ENCODE measurements at places on chromosomes 11 and 22.
A peak's percentile ranks its signal among the peaks of the same experiment; 100 is the strongest.

DNA sequence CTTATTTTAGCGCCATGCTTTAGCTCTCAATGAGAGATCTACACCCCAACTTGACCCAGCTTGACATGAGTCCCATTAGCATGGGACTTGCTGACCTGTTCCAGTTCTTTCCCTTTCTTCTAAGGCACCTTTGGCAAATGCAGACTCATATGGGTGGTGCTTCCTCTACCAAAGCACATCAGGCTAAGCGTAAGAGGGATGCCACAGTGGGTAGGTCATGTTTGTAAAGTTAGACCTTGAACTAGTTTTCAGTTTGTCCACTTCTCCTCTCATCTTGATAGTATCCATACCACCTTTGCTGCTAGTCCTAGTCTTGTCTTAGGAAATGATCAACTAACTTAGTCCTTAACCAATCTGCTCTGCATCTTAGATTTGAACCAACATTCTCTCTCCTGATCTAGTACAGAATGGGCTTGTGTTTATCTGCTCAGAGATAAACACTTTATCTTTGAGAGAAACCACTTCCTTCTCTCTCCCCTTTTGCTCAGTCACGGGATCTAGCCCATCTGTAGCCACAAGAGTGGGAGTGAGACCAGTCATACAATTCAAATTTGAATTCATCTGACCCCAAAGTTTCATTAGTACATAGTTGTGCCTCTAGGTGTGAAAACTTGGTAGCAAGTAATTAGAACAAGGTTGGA lies 72.1 kb upstream of the CD44 start:
- H3K27ac ChIP-seq: no peak overlapping the region
- no peaks in the 10 kb centered on the region for H3K4me1 ChIP-seq

DNA sequence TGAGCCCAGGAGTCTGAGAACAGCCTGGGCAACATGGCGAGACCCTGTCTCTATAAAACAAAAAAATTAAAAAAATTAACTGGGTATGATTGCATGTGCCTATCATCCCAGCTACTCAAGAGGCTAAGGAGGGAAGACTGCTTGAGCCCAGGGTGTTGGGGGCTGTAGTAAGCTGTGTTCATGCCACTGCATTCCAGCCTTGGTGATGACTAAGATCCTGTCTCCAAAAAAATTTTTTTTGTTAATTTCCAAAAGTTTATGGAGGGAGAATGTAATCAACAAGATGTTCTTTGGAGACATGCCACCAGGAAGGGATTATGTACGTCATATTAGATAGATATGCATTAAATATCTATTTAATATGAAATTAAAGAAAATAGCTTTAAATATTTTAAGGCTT lies 267.5 kb downstream of the SBF2 start:
- H3K27ac ChIP-seq: no peak overlapping the region
- no peaks in the 10 kb centered on the region for H3K27me3 ChIP-seq
- no peaks in the 10 kb centered on the region for H3K4me1 ChIP-seq
- DNase-seq: no peak

GRCh38 chr22:41410311-41410751 lies 28.6 kb downstream of the TEF start:
- H3K27ac ChIP-seq: peak overlapping the region; percentile 75
- H3K36me3 ChIP-seq: no peaks in the 10 kb centered on the region
- H3K4me3 ChIP-seq: no peak overlapping the region
- no peaks in the 10 kb centered on the region for H3K27me3 ChIP-seq
- DNase-seq: no peak

DNA sequence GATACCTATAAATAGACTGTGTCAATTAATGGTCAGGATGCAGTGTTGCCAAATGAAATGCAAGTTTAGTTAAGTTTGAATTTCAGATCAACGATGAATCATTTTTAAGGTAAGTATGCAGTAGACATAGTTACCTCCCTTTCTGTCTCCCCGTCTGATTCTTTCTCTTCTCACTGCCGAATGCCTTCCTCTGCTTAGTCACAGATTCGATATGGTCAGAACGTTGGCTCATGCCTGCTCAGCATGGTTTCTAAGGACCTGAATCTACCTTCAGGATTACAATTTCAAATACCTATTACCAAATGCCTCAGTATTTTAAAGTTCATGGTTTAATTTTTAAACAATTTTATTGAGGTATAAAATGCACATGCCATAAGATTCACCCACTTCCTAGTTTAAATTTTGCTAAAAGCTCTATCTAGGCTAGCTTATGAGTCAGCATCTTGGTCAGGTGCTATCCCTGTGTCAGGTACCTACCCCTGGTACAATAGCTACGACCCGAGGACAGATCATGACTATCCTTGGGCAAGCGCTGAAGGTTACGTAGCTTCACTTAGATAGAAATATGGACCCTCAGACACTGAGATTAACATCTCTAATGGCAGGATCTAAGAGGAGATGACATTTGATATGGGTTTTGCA lies 78.2 kb upstream of the SPON1 start:
- no peak for DNase-seq
- H3K4me3 ChIP-seq: no peak overlapping the region
- no peaks in the 10 kb centered on the region for H3K36me3 ChIP-seq
- no peaks in the 10 kb centered on the region for H3K27me3 ChIP-seq
- H3K27ac ChIP-seq: no peak overlapping the region
- H3K4me1 ChIP-seq: no peaks in the 10 kb centered on the region

- no peaks in the 10 kb centered on the region for H3K27me3 ChIP-seq
- no peaks in the 10 kb centered on the region for H3K36me3 ChIP-seq
- peaks cover 9% of the 10 kb centered on the region for H3K4me1 ChIP-seq
- no peak for DNase-seq
Measured at GRCh38 chr11:12245091-12245490, 132.3 kb upstream of the PARVA start.

- no peak overlapping the region for H3K27ac ChIP-seq
- no peak overlapping the region for H3K4me3 ChIP-seq
- H3K4me1 ChIP-seq: no peaks in the 10 kb centered on the region
- H3K36me3 ChIP-seq: no peaks in the 10 kb centered on the region
Measured at GRCh38 chr11:13826505-13827278, 135.8 kb upstream of the SPON1 start.

DNA sequence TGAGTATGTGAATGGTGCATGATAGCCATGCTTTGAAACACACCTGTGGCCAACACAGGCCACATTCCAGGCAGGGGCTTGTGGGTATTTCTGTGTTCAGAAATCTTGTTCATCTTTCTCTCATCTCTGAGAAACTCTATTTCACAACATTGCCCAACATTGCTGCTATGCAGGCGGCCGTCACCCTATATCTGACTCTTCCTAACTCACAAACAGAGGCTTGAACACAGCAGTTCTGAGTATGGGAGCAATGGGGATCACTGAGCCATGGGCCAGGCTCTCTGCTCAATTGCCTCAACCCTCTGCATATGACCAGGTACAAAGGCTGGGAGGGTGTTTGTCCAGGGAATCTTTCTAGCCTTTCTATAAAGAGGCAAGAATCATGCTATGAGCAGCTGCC lies 259.9 kb downstream of the BUD13 start:
- no peaks in the 10 kb centered on the region for H3K4me1 ChIP-seq
- no peaks in the 10 kb centered on the region for H3K36me3 ChIP-seq
- no peak overlapping the region for H3K4me3 ChIP-seq
- H3K27ac ChIP-seq: no peak overlapping the region
- H3K27me3 ChIP-seq: peaks cover 20% of the 10 kb centered on the region

DNA sequence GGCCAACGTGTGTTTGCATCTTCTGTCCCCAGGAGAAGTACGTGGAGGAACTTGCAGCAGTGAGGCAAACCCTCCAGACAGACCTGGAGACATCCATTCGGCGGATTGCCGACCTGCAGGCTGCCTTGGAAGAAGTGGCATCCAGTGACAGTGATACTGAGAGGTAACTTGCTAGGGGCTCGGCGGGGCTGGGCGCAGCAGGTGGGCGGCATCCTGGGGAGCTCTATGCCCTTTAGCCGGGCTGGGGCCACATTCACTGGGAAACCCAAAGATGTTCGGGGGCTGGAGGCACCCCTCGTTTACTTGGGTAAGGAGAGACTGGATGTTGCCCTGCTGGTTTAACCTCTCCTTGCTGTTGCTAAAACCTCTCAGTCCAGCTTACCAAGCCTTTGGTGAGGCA lies 176.9 kb upstream of the SEZ6L start:
- H3K27me3 ChIP-seq: no peaks in the 10 kb centered on the region
- no peak overlapping the region for H3K27ac ChIP-seq
- H3K4me3 ChIP-seq: no peak overlapping the region
- no peaks in the 10 kb centered on the region for H3K4me1 ChIP-seq
- no peaks in the 10 kb centered on the region for H3K36me3 ChIP-seq

DNA sequence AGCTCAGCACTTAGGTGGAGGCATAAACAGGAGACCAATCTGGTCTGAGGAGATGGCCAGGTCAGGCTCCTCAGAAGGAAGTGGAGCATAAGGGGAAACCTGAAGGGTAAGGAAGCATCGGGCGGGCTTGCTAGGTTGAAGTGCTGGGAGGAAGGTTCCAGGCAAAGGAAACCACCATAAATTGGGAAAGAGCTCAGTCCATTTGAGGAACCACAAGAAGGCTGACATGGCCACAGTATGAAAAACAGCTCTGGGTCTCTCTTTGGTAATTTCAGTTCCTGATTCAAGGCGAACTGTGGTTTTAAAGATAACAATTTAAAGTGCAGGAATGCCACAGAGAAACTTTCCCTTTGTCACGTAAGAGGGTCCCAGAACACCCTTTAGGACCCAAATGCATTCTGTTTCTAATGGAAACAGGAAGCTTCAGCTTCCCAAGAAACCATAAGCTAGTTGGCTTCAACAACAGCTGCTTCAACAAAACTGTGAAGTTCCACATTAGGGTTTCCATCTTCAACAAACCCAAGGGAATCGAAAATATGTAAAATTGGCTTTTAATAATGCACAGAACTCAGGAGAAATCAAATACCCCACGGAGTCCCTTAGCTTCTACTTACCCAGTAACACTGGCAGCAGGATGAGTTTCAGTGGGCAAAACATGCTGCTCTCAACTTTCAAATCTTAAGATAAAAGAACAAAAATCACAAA lies 10.4 kb downstream of the JAML start:
- H3K4me1 ChIP-seq: no peaks in the 10 kb centered on the region
- no peak overlapping the region for H3K27ac ChIP-seq
- H3K36me3 ChIP-seq: no peaks in the 10 kb centered on the region
- H3K4me3 ChIP-seq: no peak overlapping the region

GRCh38 chr11:75576499-75576918 lies 14.5 kb downstream of the SERPINH1 start:
- no peak overlapping the region for H3K4me3 ChIP-seq
- no peaks in the 10 kb centered on the region for H3K36me3 ChIP-seq
- H3K4me1 ChIP-seq: no peaks in the 10 kb centered on the region
- peak overlapping the region; percentile 25 for H3K27ac ChIP-seq

DNA sequence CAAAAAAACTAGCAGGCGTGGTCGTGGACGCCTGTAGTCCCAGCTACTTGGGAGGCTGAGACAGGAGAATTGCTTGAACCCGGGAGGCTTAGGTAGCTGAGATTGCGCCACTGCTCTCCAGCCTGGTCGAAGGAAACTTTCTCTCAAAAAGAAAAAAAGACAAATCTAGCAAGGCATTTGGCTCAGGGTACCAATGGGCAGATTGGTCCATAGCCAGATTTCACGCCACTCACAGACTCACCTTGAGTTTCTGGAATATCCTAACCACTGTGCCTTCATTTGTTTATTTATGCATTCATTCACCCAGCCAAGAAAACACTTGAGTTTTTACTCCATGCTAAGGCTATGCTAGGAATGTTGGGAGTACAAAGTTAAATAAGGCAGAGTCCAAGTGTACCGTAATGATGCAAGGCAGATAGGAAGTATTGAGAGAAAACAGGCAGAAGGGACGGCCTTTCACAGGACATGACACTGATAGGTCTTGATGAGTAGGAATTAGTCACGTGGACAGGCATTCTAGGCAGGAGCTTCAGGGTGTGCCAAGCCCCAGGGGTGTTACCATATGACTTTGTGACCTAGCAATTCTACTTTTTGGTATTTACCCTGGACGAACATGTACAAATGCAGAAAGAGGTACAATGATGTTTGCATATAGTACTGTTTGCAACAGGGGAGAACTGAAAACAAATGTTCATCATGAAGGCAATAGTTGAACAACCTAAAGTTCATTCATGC lies 3.0 kb upstream of the PACSIN3 start:
- peak overlapping the region; percentile 75 for H3K27ac ChIP-seq
- H3K36me3 ChIP-seq: no peaks in the 10 kb centered on the region
- H3K27me3 ChIP-seq: no peaks in the 10 kb centered on the region
- DNase-seq: no peak
- H3K4me1 ChIP-seq: peaks cover 4% of the 10 kb centered on the region

- H3K36me3 ChIP-seq: no peaks in the 10 kb centered on the region
- H3K27ac ChIP-seq: no peak overlapping the region
- H3K4me1 ChIP-seq: no peaks in the 10 kb centered on the region
- no peak overlapping the region for H3K4me3 ChIP-seq
- DNase-seq: no peak
Measured at GRCh38 chr11:44788536-44789261, 61.9 kb downstream of the TSPAN18 start.
